K562 (cell line): ENCODE measurements at places on chromosomes 6 and 20.
A peak's percentile ranks its signal among the peaks of the same experiment; 100 is the strongest.

DNA sequence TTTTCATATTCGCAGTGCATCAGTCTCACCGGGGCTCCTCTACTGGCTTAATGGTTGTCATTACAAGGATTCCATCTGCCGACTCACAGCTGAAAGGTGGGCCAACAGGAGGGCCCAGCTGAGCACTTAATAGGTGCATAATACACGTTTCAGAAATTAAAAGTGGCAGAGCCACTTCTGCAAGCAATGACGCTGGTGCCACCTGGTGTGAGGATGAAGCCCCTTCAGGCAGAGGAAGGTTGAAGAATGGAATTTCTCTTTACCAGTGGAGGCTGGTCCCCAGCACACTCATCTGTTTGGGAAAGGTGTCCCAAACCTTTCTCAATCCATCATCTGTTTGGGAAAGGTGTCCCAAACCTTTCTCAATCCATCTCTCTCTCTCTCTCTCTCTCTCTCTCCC lies 8.2 kb upstream of the STMND1 start:
- peak; percentile 4 for DNase-seq

DNA sequence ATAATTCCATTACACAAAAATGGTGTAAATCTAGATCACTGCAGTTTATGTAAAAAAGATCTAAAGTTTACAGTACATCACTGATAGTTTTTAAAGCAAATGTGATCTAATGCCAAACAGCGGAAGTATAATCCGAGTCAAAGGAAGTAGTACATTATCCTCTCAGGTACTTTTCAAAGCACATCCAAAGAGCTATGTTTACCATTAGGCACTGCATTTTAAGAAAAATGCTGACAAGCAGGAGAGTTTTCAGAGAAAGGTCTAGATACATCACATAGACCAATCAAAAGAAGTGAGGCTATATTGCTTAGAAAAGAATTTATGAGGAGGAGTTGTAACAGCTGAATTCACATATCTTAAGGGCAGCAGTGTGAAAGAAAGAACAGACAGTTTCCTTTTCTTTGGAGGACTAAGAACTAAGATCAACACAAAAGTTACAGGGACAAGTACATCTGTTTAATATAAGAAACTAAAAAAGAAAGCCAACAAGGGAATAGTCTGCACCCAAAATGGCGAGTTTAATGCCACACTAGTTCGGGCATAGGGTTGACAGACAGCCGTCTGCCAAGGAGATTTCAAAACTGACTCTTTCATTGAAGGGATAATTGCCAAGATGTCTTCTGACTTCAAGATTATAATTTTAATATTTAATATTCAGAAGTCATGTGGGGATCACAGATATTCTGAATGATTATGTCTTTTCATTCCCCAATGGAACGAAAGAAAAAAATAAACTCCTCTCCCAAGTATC lies 1.4 kb downstream of the ZNF184 start:
- DNase-seq: no peak

DNA sequence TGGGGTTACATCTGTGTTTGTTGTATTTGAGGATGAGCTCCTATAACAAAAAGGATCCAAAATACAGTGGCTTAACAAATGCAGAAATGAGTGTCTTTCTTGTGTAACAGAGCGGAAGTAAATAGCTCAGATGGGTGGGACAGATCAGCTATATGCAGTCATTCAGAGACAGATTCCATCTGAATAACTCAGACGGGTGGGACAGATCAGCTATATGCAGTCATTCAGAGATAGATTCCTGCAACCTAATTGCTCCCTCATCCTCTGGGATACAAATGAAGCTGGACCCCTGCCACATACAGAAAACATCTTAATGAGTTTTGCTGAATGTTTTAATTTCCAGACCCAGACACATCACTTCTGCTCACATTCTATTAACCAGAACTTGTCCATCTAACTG lies 332.3 kb downstream of the BCKDHB start:
- DNase-seq: no peak

- peak; percentile 35 for DNase-seq
Observed at GRCh38 chr20:21702553-21703470, 2.7 kb upstream of the PAX1 start.

DNA sequence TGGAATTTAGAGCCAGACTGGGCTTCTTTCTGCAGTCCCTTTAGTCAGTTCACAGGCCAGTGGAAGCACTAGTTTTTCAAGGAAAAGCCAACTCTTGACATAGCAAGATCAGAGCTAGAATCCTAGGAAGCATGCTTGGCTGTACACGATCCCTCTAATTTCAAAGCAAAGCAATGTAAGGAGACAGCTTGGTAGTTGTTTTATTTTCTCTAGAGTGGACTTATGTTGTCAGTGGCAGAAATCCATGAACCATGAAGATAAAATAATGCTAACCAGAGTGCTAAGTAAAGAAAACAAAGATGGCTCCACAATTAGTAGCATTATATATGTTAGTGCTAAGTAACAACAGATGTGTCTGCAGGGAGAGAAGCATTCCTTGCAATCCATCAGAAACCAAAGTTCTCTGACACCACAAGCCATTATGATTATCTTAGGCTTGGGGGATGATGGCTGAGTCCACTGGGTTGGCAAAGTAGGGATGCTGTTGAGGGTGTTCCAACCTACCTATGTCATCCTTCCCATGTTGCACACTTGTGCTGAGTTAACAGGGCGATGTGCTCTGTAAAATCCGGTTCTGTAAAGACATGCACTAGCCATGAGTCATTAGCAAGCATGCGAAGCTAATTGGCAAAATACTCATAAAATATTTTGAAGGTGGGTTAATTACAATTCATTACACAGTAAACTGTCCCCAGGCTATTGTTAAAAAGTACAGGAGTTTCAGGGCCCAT lies 115.2 kb downstream of the BMP2 start:
- DNase-seq: no peak

DNA sequence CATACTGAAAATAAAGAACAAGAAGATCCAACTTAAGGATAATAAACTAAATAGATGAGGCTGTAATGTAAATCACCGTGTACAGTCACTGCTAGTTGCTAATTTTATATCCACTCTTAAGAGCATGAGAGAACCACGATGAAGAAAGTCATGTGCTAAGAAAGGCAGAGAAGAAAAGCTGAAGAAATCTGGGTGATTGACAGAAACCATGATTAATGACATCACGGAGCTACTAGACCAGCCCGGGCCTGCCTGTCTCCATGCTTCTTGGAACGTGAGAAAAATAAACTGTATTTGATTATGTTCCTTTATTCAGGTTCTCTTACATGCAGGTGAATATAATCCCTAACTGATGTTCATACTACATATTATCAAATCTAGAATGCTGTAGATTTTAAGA lies 84.2 kb upstream of the E2F3 start:
- no peak for DNase-seq

GRCh38 chr6:47357827-47358226 lies 48.1 kb upstream of the TNFRSF21 start:
- DNase-seq: no peak

- DNase-seq: no peak
Observed at GRCh38 chr20:32542259-32542615, 42.9 kb downstream of the NOL4L start.

- no peak for DNase-seq
Observed at GRCh38 chr6:51241376-51241775, 422.7 kb downstream of the TFAP2B start.

DNA sequence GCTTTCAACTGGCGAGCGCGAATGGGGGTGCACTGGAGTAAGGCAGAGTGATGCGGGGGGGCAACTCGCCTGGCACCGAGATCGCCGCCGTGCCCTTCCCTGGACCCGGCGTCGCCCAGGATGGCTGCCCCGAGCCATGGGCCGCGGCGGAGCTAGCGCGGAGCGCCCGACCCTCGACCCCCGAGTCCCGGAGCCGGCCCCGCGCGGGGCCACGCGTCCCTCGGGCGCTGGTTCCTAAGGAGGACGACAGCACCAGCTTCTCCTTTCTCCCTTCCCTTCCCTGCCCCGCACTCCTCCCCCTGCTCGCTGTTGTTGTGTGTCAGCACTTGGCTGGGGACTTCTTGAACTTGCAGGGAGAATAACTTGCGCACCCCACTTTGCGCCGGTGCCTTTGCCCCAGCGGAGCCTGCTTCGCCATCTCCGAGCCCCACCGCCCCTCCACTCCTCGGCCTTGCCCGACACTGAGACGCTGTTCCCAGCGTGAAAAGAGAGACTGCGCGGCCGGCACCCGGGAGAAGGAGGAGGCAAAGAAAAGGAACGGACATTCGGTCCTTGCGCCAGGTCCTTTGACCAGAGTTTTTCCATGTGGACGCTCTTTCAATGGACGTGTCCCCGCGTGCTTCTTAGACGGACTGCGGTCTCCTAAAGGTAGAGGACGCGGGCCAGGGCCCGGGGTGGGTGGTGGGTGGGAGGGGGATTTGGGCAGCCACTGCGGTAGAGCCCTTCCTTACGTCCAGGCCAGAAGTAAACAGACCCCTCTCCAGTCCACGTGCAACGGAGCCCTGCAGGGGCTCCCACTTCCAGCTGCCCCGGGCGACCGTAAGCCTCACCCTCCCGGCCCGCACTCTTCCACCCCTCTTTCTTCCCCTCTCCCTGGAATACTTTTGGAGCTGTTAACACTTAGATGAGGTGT lies 998 bp downstream of the BMP2 start:
- DNase-seq: no peak

DNA sequence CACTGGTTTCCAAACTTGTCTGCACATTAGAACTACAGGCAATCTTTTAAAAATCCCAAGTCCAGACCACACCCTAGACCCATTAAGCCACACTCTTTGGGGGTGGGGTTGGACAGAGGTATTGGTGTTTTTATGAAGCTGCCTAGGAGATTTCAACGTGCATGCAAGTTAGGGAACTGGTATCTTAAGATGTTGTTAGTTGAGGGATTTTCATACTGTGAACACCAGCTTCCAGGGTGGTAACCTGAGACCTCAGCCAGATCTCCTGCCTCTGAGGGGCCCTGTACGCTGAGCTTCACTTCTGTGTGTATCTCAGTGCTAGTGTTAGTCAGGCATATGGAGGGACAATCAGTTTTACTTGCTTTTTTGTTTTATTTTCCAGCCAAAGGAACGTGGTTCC lies 138.0 kb downstream of the UTRN start:
- no peak for DNase-seq

GRCh38 chr20:10611357-10611756 lies 62.4 kb downstream of the JAG1 start:
- DNase-seq: peak; percentile 18

DNA sequence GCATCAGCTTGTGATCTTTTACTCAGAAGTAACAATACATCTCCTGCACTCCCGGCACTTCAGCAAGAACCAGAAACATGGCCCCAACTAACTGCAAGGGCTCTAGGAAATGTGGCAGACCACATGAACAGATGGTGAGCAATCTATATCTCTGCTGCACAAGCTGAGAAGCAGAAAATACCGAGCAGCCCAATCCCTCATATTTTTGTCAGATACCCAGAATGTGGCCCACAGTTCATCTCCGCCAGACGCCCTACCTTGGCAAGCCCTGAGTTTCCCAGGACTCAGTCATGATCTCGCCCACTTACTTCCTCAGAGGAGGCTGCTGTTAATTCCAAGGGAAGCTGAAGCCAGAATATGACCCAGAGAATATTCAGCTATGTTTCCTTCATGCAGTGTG lies 63.1 kb upstream of the PHACTR1 start:
- no peak for DNase-seq

DNA sequence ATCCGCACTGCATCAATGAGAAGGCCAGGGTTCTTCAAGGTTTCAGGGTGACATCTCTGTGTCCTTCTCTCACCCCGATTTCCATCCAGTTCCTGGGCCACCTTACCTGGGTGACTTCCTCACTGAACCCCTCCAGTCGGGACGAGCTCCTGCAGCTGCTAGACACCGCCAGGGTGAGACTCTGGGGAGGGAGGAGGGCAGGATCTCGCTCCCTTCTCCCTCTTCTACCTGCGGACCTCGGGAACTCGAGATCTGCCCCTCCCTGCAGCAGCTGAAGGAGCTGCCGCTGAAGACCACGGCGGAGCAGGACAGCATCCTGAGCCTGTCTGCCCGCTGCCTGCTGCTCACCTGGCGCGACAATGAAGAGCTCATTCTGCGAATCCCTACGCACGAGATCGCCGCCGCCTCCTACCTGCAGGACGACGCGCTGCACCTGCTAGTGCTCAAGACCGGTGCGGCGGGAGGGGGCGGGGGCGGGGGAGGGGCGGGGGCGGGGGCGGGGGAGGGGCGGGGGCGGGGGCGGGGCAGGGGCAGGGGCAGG lies 7.5 kb downstream of the CCM2L start:
- peak; percentile 62 for DNase-seq

DNA sequence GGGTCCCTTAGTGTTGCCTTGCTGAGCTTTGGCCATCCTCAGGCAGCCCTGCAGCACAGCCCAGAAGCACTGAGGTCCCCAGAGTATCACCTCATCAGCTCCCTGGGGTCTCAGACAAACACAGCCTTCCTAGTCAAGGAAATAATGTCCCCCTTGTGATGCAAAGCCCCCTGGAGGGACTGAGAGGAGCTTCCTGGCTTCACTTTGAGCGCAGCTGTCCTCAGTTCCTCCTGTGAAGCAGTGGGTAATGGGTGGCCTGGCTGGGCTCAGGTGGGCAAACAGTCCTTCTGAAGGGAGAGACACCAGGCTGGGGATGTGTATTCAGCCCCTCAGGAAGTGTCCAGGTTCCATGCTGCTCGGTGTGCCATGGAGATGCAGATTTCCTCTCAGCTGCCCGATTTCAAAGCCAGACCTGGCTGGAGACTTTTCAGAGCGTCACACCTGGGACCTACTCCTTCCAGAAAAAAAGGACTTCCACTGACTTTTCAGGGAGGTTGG lies 79.2 kb upstream of the FOXA2 start:
- DNase-seq: no peak

DNA sequence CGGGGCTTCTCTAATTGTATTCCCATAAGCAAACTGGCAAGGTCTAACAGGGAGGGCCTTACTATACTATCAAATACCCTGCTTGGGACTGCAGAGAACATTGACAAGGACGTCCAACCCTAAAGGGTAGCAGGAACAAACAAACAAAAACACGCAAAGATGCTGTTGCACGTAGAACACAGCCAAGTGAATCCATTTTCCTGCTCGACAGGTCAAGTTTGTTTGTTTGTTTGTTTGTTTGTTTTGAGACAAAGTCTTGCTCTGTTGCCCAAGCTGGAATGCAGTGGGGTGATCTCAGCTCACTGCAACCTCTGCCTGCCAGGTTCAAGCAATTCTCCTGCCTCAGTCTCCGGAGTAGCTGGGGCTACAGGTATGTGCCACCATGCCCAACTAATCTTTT lies 91.3 kb downstream of the ZMYND8 start:
- DNase-seq: no peak

GRCh38 chr6:30877419-30878262 lies 6.7 kb upstream of the DDR1 start:
- DNase-seq: peak; percentile 80

DNA sequence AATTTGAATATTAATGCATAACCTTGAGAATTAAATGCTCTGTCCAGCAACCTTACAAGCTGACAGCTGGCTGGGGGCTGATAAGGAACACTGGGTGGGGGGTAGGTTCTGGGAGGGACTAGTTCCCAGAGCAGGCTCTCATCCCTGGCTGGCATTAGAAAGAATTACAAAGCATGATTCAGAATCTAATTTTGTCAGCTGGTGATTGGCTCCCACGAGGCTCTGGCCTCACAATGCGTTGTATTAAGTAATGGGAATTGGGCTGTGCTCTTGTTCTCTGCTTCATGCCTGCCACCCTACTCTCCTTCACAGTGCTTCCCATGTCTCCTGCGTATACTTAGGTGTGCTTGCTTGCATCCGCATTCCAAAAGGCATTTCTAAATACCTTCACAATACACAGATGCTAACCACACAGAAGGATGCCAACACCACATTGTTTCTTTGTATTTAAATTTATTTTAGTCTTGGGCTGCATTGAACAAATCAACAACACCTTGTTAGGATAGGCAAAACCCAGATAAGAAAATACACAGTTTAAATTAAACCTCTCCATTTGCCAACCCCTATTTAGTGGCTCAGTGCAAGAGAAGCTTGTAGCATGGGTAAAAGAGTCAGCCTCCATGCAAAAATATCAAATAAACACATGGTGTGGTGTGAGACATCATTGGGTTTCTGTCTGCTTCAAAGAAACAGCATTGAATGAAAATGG lies 434.5 kb upstream of the JAG1 start:
- DNase-seq: no peak
